NCI-H2081 treated with DMSO at 0.1 percent for 48 hours (cell line): ENCODE measurements at places on chromosomes 7 and 10.
A peak's percentile ranks its signal among the peaks of the same experiment; 100 is the strongest.

GRCh38 chr7:35722054-35722849 lies 27.3 kb upstream of the HERPUD2 start:
- no peak for DNase-seq

- peak; percentile 9 for DNase-seq
Observed at GRCh38 chr10:114550756-114551635, 107.1 kb downstream of the ABLIM1 start.

DNA sequence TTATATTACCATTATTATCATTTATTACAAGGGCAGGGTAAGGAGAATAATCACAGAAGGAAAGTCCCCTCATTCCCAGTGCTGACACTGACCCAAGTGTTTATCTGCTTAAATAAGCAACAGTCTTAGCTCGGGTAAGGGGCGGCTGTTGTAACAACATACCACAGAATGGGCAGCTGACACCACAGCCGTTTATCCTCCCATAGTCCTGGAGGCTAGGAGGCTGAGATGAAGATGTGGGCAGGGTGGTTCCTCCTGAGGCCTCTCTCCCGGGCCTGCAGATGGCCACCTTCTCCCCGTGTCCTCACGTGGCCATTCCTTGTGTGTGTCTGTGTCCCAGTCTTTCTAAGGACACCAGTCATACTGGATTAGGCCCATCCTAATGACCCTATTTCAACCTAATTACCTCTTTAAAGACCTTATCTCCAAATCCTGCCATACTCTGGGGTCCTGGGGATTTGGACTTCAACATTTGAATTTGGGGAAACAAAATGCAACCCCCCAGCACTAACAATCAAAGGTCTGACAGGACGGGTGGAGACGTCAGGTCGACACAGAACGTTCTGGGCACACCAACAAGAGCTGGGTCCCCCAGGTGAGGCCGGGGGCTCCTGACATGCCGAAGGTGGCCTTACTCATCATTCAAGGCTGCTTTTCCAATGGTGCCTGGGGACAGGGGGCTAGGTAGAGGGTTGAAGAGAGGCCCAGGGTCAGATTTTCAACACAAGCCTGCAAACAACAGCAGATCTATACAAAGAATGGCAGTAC lies 93.5 kb downstream of the TNS3 start:
- no peak for DNase-seq

DNA sequence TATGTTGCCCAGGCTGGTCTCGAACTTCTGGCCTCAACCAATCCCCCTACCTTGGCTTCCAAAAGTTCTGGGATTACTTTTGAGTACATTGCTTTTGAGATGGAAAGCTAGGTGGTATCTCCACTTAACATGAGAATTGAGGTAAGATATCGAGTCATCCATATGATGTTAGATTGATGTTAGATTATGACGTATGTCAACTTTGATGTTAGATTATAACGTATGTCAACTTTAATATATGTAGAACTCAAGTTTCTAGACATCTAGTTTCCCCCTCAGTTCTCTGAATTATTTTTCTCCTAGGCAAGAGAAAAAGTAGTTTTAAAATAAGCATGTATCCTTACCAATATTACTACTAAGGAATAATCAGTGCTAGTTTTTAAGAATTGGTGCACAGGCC lies 20.0 kb downstream of the SHOC2 start:
- DNase-seq, result no peak

DNA sequence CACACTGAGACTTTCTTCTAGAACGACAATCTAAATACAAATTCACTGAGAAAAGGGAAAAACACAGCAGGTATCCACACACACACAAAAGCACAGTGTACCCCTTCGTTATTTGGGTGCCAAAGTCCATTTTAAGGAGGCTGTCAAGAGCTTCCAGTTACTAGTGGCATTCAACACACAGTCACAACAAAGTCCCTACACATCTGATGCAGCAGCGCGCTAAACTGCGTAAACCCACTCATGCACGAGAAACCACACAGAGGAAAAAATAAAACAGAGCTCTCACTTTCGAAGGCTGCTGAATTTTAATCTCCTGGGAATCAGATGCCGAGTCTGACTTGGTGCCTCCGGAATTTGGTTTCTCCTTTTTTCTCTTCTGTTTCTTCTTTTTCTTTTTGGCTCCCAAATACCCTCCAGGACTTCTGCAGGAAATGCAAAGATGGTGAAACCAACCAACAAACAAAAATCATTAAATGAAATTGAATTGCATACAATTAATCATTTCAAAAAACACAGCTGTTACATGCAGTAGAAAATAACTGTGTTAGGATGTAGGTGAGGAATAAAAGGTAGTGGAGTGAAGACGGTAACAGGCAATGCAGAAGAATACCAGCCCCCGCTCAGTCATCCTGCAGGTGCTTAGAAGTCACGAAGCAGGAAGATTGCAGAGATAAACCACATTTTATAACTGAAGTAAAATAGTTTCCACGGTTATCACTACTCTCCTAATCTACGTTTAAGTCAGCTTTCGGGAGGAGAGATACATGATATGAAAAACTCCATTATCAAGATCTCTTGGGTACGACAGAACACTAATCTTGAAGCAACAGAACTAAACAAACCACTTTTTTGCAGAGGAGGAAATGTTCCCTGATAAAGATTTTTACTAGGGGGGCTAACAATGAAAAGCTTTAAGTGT lies 27.1 kb downstream of the NMT2 start:
- no peak for DNase-seq

DNA sequence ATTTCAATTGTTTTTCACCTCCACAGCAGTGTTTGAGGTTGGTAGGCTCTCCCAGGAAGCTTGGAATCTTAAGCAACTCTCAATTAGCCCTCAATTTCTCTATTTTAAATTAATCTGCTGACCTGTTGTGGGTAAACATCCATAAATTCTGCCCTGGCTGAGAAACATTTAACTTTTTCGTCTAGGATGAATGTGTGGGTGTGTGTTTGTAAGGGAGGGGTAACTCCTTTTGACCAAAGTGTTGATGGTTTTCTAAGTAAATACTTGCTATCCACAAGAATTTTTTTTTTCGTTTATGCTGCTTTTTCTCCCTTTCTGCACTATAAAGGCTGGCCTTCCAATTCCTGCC lies 973 bp downstream of the PPP3CB start:
- DNase-seq, result no peak

- no peak for DNase-seq
Observed at GRCh38 chr7:94701555-94701973, 45.6 kb upstream of the SGCE start.

DNA sequence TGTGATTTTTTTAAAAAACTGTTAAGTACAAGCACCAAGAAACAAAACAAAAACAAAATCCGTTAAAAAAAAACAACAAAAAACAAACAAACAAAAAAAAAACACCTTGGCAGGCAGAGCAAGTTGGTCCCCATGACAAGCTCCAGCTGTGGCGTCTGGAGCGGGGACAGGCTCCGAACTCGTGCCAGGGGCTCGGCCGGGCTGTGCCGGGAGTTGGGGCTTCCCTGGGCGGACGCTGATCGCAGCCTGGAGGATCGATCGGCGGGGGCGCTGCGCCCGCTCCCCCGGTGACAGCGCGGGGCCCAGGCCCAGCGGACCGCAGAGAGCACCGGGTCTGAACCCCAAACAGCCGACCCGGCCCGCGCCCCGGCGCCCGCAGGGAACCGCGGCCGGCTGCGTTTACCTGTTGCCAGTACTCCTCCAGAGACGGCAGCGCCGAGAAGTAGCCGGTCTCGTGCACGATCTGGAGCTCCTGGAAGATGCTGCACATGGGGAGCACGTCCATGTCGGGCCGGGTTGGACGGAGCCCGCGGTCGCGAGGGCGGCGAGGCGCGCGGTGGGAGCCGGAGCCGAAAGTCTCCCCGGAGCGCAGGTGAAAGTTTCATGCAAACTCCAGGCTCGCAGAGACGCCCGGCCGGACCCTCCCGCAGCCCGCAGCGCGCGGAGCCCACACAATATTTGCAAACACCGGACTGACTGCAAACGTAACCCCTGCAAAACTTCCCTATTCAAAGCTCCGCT lies at the start of gene KLF6:
KLF6 (minus strand) TSS at position 700 of the 741 bp plus-strand sequence; CDS start at position 505, 195 bp downstream.
- DNase-seq, result no peak

GRCh38 chr7:141785706-141786552 lies 4.1 kb upstream of the TAS2R5 start:
- DNase-seq, result peak; percentile 59

DNA sequence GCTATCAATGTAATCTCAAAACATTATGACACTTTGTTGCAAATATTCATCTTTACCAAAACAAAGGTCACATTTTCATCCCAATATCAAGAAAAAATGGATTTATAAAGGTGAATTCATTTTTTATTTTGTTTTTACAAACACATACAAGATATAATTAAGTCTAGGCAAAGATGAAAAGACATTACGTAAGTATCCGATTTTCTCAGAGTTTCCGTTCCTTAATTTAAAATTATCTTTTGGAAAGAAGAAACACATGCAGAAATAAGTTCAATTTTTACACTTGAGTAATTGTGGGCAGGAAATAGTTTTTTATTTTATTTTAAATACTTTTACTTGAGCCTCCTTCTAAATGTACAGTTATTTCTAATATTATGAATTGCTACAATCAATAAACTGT lies 24.6 kb downstream of the RTKN2 start:
- DNase-seq, result no peak

DNA sequence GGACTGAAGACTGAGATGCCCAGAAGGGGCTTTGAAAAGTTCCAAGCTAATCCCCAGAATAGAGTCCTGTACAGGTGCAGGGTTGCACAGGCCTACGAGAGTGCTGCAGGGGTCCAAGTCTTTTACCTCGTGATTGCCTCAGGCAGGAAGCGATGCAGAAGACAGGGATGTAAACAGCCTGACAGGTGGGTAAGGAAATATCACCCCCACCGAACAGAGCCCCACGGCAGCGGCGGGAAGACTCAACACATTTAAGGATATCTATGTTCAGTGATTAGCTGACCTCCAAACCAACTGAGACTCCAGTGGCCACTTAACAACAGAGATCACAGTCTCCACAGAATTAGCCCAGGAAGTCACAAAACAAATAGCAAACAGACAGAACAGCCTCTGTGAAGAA lies 73.9 kb upstream of the VIPR2 start:
- no peak for DNase-seq

DNA sequence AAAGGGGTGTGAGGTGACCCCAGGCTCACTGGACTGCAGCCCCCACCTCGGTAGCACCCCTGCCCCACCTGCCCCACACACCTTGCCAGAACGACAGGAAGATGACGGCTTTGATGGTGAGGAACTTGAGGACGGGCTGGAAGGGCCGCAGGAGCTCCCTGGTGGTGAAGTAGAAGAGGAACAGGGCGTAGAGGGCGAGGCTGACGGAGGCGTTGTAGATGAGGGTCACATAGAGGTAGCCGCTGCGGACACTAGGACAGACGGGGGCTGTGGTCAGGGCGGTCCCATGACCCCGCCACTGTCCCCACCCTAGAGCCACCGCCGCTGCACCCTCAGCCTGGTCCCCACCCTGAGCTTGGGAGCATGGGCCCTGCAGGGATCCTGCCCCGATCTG lies 7.6 kb downstream of the TMEM184A start:
- DNase-seq, result no peak

DNA sequence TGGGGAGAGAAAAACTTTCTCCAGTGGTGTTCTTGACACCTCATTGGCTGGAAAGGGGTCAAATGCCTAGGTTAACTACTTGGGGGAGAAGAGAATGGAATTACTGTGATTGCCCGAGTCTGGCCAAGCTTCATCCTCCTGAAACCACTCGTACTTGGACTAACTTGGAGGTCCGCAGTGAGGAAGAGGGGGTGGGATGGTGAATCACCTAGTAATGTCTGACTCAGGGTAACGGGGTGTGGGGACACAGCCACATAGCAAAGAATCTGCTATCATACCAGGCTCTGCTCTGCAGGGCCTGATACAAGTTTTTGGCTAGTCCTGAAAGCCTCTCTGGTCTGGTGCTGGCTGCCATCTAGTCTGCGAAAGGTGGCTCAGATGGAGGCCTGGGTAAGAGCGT lies 190.9 kb downstream of the RPS24 start:
- no peak for DNase-seq

DNA sequence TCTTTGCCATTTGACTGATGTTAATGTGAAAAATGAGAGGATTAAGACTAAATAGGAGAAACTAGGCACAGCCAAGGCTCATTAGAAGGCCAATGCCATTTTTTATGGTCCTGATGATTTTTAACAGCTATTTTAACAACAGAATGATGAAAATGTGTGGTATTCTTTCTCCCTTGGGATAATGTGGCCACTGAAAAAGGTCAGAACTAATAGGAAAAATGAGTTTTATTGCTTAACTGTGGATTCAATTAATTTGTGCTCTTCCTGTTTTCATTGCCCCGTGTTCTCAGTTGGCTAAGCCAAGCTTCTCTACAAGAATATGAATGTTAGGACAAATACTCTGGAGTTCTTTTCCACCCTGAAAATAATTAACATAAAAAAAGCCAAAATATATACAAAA lies 56.6 kb downstream of the BMPER start:
- DNase-seq, result no peak

GRCh38 chr10:79407811-79408795 lies 37.3 kb downstream of the ZCCHC24 start:
- no peak for DNase-seq

DNA sequence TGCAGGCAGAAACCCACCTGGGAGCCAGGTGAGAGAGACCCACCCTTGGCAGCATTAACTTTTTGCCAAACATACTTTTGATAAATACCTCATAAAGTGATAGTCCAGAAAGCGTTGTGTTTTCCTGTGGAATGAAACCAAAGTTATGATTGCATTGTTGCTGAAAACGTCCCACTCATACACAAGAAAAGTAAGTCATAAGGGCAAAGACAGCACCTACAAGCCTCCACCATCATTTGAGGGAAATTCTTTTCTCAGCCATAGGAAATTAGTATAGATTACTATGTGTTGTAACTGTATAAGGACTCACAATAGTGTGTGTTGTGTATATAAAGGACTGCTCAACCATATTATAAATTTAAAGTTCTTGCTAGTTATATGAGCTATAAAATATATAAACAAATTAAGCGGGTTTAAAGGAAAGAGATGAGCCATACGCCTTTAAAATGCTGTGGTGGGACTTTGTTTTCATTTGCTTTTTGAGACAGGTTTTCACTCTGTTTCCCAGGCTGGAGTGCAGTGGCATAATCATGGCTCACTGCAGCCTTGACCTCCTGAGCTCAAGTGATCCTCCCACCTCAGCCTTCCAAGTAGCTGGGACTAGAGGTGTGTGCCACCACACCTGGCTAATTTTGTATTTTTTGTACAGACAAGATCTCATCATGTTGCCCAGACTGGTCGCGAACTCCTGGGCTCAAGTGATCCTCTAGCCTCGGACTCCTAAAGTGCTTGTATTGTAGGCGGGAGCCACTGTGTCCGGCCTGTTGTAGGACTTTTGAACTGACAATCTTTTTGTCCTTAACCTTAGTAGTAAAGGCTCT lies 160.8 kb downstream of the PKD1L1 start:
- no peak for DNase-seq

DNA sequence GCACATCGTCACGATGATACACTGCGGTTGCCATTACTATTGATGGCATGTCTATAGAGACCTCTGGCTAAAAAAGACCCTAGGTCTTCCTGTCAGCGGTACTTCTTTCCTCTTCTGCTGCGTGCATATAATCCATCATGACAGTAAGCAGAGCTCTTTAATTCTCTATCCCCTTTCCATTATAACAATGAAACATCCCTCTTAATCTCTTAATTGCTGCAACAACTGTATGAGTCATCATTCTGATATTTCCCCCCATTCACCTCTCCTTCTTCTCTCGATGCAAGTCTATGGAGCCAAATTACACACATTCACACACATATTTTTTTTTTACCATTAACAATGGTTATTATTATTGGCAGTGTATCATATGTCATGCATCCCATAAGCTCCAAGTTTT lies 45.2 kb upstream of the AKR1E2 start:
- DNase-seq, result no peak
